ENCODE measurements at places on chromosomes 11 and 22. TPM values are rescaled to one million over a fixed set of nuclear protein-coding genes. Genes with fewer than 3 reads are reported as not detected.
A peak's percentile ranks its signal among the peaks of the same experiment; 100 is the strongest.

GRCh38 chr11:95520369-95521132, 269.0 kb downstream of the FAM76B start:
- DNase-seq, result no peak

GRCh38 chr11:58652726-58653280, 30.3 kb downstream of the CNTF start:
- DNase-seq, result no peak

GRCh38 chr11:77619576-77620198, 17.9 kb downstream of the CLNS1A start:
- DNase-seq, result peak; percentile 85

DNA sequence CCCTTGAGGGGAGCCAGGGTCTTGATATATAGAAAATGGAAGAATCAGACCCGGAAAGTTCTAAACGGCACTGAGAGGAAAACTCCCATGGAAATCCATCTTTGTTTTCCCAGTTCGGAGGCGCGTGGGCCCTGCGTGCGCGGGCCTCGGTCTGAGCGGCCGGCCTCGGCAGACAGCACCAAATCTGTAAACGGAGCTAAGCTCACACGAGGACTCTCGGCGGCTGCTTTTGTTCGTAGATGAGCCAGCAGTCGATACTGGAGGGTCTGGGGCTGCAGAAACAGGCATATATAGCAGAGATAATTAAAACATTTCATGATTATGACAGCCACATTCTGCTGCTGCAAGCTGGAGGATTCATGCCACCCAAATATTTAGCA, 68.5 kb upstream of the PPARA start:
- no peak for DNase-seq

DNA sequence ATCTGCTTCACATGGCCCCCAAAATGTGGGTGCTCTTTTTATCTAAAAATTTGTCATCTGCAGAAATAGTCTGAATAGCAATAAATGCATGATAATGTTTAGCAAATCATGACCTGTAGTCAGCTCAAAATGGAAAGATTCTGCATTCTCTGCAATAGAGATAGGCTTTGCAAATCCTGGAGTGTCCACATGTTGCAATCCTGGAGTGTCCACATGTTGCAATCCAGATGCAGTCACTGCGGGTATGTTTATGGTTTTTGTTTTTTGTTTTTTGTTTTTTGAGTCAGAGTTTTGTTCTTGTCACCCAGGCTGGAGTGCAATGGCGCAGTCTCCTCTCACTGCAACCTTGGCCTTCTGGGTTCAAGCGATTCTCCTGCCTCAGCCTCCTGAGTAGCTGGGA, 20.2 kb upstream of the LRRC32 start:
- no peak for DNase-seq

GRCh38 chr11:16815047-16815767, 76.8 kb downstream of the C11orf58 start:
- DNase-seq, result no peak

DNA sequence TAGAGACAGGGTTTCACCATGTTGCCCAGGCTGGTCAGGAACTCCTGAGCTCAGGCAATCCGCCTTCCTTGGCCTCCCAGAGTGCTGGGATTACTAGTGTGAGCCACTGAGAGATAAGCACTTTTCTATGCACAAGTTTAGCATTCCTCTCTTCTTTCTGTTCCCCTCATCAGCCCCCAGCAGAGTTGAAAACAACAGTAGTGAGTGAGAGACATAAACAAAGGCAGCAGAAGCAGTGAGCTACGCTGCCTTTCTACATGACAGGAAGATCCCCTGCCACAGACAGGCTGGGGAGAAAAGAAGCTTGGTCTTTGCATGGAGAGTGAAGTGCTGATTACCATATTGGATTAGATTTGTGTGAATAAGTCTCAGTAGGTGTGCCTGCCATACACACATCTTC, 392.0 kb upstream of the KIRREL3 start:
- DNase-seq, result no peak

DNA sequence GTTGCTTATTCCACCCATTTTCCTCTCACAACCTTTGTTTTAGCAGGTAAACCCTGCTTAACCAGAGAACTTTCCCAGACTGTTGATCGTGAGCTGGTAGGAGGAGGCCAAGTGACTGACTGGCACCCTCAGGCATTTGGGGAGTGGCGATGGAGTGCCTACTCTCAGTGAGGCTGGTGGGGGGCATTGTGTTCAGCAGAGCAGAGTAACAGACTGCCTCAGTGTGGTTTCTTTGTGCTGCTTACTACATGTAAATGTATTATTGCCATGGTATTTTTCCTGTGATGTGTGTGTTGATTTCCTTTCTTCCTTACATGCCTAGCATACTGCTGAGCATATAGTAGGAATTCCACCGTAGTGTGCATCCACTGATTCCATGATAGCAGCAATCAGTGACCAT, 2.6 kb downstream of the MARK2 start:
- no peak for DNase-seq

- DNase-seq, result peak; percentile 81
These were observed 473 bp downstream of the FNBP4 start for GRCh38 chr11:47766509-47767227.

GRCh38 chr11:60849641-60850520, 5.9 kb downstream of the PTGDR2 start:
- no peak for DNase-seq

The BARX2 gene
- total RNA-seq, result not detected

The TANGO2 gene
- total RNA-seq, result 36.8 TPM

The TMEM191C gene
- 1.2 TPM for total RNA-seq

The OR10G4 gene
- not detected for total RNA-seq

The CTSF gene
- not detected for total RNA-seq
